Forelimb muscle (tissue), 1 donor: ENCODE measurements at places on chromosomes 16 and 17. TPM values are rescaled to one million over a fixed set of nuclear protein-coding genes. Genes with fewer than 3 reads are reported as not detected.

Gene SLC38A8
- not detected for polyA plus RNA-seq

Gene SCN4A
- 50.1 TPM for polyA plus RNA-seq

Gene SUPT4H1
- polyA plus RNA-seq: 83.0 TPM

Gene GPR179
- 0.38 TPM for polyA plus RNA-seq

Gene PRSS21
- 0.28 TPM for polyA plus RNA-seq

Gene FBXW10B
- 1.7 TPM for polyA plus RNA-seq

Gene SEPTIN12
- not detected for polyA plus RNA-seq
